ENCODE measurements at places on chromosomes 11 and 22.
A peak's percentile ranks its signal among the peaks of the same experiment; 100 is the strongest.

DNA sequence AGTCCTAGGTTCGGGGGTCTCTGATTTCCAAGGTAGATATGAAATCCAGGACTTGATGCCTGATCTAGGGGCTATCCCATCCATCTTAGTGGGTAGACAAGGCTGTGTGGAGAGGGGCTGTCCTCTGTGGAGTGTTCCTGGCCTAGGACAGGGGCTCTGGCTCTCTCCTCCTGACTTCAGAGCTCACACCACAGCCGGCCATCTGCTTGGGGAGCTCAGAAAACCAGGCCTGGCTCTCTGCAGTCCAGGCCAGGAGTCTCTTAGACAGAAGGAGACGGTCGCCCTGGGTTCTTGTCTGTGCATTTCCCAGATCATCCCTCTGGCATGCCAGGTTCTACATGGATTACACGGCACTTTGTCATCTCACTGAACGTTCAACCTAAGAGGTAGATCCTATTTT, 17.9 kb downstream of the TUB start:
- no peak for DNase-seq

DNA sequence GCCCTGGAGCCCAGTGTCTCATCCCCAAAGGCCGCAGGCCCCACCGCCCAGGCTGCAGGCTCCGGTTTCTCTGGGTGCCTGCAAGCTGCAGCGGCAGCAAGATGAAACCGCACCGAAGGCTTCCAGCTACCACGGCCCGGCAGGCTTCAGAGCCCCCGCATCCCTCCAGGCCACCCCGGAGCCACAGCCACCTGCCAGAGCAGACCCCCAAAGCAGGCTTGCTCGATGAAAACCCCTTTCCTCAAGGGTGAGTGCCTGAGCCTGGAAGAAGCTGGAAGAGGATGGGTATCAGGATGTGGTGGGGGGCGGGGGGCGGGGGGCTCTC, 24.5 kb upstream of the GNB1L start:
- DNase-seq = no peak

GRCh38 chr11:86142170-86142569, 73.3 kb upstream of the PICALM start:
- DNase-seq = no peak

- DNase-seq = peak; percentile 29
Observed at GRCh38 chr22:36991206-36991605, 28.0 kb downstream of the TST start.

- DNase-seq = peak; percentile 72
Observed at GRCh38 chr11:66124564-66124963, 54.5 kb downstream of the PACS1 start.

All from renal cortical epithelial cell (primary cell).